CD4-positive, alpha-beta T cell treated with Interferon gamma for 1 hour (primary cell): ENCODE measurements at places on chromosomes 2 and 18.

GRCh38 chr2:217705461-217705860, 297.3 kb downstream of the TNS1 start:
- no peak for DNase-seq

- no peak for DNase-seq
Observed at GRCh38 chr2:52428224-52428623, 1339.4 kb upstream of the CHAC2 start.

GRCh38 chr18:36419188-36419899, 121.8 kb downstream of the FHOD3 start:
- DNase-seq: no peak

- DNase-seq: no peak
Observed at GRCh38 chr18:10320791-10321190, 133.6 kb upstream of the APCDD1 start.

GRCh38 chr18:69383186-69383585, 17.5 kb upstream of the DOK6 start:
- DNase-seq: no peak

GRCh38 chr2:37588316-37588777, 83.1 kb downstream of the CDC42EP3 start:
- no peak for DNase-seq

- DNase-seq: peak; percentile 60
Observed at GRCh38 chr2:25301453-25302352, 40.0 kb downstream of the DNMT3A start.

DNA sequence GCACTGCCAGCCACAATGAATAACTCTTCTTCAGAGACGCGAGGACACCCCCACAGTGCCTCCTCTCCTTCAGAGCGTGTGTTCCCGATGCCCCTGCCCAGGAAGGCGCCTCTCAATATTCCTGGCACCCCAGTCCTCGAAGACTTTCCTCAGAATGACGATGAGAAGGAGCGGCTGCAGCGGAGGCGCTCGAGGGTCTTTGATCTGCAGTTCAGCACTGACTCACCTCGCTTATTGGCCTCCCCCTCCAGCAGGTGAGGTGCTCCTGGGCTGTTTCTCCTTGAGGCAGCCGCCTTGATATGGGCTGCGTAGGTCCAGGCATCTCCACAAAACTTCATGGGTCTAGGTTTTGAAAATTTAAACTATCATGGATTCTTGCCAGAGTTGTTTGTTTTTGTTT, 6.1 kb downstream of the NCAPH start:
- DNase-seq: no peak

DNA sequence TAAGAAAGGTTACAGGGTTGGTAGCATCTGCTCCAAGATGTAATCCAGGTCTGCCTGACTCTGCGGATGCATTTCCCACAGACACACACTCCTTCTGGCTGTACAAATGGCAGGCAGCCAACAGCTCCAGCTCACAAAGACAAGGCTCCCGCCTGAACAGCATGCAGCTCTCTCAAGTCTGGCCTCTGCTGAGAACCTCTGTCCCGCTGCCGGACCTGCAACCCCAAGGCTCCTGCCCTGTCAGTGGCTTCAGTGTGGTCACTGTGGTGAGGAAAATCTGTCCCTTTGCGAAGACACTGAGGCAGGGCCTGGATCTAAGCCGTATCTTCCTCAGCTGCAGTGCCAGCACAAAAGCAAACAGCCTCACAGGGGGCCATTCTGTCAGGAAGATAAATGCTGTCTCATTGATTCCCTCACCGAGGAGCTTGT, 469.3 kb upstream of the MEX3C start:
- DNase-seq: no peak

- DNase-seq: no peak
Observed at GRCh38 chr2:134120406-134120732, 133.5 kb upstream of the MGAT5 start.

DNA sequence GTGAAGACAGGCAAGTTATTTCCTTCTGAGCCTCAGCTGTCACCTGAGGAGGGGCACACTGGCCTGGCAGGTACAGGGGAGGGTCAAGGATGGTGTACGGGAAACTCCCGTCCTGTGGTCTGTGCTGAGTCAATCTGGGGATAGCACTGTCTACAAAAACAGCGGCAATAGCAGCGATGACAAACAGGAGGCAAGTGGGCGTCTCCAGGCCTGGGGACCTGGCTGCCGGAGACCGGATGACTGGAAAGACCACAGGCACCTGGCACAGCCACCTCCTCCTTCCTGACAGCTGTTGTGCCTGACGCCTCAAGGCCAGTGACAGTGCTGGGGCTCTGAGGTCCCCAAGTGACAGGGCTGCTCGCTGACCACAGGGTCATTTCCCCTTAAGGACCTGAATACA, 202.1 kb upstream of the HS6ST1 start:
- DNase-seq: peak; percentile 43

DNA sequence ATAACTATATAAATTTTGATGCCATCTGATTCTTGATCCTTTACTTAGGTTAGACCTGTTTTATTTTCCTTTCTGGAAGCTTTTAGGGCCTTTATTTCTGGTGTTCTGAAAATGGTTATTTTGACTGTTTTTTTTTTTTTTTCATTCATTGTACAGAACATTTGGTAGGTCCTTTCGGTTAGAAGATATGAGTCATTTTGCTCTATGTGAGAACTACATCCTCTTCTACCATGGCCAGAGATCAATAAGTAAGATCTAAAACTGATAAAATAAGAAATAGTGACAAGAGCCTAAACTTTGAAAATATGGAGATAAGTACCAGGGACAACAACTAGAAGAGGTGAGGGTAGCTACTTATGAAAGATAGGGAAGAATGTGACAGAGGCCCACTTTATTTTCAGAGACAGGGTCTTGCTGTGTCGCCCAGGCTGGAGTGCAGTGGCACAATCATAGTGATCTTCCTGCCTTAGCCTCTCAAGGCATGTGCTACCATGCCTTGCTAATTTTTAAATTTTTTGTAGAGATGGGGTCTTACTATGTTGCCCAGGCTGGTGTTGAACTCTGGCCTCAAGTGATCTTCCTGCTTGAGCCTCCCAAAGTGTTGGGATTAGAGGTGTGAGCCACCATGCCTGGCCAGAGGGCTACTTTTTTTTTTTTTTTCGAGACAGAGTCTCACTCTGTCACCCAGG, 66.5 kb downstream of the EIF2AK3 start:
- no peak for DNase-seq

DNA sequence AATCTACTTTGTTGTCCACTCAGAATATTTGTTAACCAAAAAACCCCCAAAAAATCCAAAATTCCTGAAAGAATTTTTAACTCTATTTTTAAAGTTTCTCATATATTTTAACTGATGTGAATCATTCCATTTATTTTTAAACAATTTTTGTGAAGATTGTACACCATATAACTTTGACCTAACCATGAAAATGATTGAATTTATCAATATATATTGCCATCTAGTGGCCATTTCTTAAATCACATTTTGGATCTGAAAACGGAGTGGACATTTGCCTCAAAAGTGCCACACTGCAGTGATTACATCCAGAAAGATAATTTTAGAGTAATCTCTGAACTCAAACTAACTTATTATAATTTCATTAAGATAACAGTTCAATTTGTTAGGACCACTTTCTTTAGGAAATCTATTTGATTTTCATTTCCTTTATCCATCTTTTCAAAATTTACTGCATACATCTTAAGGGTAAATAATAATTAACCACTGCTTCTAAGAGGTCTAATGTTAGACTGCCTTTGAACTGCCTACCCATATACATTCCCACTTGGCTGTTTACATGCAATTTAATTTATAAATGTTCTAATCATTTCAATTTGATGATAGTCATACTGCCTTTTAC, 71.1 kb downstream of the DSC3 start:
- DNase-seq: no peak

- DNase-seq: no peak
Observed at GRCh38 chr2:62410015-62410453, 96.0 kb downstream of the TMEM17 start.

DNA sequence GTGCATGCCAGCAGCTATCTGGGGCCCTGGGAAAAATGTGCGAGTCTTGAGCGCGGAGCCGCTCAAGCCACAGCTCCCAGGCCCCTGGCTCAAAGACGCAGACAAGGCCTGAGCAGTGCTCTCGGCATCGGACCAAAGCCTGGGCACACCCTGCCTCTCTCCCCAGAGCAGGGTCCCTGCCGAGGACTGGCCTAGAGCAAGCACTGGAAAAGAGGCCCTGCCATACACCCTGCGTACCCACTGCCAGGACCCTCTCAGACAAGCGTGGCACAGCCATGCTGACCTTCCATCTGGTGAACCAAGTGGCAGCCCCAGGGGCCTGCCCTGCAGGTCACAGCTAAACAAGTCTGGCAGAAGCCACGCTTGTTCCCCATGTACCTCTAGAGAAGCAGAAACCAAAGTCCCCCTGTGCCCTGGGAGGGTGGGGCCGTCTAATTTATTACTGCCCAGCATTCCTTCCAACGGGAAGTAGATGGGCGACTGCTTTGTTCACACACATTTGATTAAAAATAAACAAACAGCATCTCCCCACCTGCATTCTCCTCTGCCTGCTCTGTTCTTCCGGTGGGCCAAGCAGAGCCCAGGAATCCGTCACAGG, 14.0 kb downstream of the STK25 start:
- no peak for DNase-seq

DNA sequence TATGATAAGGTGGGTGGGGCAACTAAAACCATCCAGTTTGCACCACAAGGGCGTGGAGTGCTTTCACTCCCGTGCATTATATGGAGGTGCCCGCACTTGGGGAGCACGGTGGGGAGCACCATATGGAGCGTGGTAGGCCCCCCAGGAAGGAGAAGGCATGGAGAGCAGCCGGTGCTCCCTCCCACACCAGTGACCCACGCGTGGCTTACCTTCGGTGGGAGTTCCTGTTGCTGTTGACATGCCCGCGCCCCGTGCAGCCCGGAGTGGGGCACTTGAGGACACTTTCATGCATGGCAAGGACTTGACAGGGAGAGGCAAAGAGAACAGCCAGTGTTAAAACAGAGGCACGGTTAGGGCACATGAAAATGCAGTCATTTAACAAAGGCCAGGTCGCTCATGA, 167.5 kb upstream of the PXDN start:
- no peak for DNase-seq

GRCh38 chr2:199757233-199757870, 93.6 kb downstream of the FTCDNL1 start:
- no peak for DNase-seq
